NCI-H1436 (cell line): ENCODE measurements at places on chromosomes 12 and 14.

- DNase-seq = no peak
These were observed 449.9 kb upstream of the FLRT2 start for GRCh38 chr14:85079842-85080730.

- no peak for DNase-seq
These were observed 2.6 kb downstream of the DCN start for GRCh38 chr12:91179966-91180561.

DNA sequence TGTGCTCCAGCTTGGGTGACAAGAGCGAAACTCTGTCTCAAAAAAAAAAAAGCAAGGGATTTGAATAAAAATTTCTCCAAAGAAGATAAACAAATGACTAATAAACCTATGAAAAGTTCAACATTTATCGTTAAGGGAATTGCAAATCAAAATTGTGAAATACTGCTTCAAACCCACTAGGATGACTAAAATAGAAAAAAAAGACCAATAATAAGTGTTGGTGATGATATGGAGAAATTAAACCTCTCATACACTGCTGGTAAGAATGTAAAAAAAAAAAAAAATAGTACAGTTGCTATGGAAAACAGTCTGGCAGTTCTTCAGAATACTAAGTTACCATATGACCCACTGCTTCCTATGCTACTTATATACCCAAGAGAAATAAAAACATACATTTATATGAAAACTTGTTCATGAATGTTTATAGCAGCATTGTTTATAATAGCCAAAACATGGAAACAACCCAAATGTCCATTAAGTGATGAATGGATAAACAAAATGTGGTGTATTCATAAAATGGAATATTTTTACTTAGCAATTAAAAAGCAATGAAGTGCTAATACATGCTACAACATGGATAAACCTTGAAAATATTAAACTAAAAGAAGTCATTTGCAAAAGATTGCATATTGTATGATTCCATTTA, 39.4 kb upstream of the TMPRSS12 start:
- no peak for DNase-seq

- no peak for DNase-seq
These were observed 99.7 kb upstream of the SYT1 start for GRCh38 chr12:78764913-78765312.

DNA sequence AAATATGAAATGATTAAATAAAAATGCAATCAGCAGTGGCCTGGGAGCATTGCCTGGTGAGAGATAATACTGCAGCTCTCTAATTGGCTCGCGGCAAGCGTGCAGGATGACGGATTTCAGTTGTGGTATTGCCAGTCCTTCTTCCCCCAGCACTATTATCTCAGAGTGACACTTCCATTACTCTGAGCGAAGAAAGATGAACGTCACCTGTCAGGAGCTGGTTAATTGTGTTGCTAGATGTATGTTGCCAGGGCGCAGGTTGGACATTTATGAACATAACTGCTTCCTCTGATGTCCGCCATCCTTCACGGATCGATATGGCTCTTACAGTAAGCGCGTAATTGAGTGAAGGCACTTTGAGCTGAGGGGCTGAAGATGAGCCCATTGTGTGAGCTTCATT, 374.9 kb downstream of the PDZRN4 start:
- DNase-seq = no peak

- no peak for DNase-seq
These were observed 102.8 kb downstream of the PTPRB start for GRCh38 chr12:70534466-70534865.

- DNase-seq = no peak
These were observed 573.7 kb downstream of the ALG10 start for GRCh38 chr12:34595749-34596733.

DNA sequence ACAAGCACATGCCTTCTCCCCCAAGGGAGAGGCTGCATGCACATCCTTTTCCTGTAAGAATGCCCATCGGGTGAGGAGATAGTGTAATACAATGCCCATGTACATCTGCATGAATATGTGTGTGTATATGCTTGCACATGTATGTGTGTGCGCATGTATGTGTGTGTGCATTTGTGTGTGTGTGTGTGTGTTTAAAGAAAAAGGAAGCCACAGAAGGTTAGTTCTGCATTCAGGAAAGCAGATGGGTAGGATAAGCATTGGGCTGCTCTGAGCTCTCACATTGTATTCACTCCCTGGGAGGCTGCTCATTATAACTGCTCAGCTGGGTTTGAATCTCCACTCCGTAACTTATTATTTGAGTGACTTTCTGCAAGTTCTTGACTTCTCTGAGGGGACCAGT, 74.3 kb downstream of the GALNT8 start:
- no peak for DNase-seq

GRCh38 chr14:71070169-71070568, 162.9 kb downstream of the PCNX1 start:
- DNase-seq = no peak

DNA sequence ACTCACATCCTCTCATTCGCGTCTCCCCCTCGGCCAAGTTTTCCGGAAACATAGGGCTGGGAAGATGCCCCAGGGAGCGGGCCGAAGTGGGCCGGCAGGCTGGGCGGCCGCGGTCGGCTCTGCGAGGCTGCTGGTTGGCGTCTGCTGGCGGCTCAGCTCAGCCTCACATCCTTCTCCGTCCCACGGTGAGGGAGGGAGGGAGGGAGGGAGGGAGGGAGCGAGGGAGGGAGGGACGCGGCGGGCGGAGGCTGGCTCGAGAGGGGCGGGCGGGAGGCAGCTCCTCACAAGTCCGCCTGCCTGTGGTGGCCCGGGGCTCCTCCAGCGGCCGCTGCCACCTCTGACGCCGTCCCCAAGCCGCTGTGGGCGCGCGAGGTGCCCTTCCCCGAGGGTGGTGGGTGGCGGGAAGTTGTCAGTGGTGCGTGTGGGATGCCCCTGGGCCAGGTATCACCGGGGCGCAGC, 93.8 kb downstream of the RFLNA start:
- peak; percentile 69 for DNase-seq

- DNase-seq = no peak
These were observed 51.7 kb upstream of the FERMT2 start for GRCh38 chr14:53002576-53002975.

DNA sequence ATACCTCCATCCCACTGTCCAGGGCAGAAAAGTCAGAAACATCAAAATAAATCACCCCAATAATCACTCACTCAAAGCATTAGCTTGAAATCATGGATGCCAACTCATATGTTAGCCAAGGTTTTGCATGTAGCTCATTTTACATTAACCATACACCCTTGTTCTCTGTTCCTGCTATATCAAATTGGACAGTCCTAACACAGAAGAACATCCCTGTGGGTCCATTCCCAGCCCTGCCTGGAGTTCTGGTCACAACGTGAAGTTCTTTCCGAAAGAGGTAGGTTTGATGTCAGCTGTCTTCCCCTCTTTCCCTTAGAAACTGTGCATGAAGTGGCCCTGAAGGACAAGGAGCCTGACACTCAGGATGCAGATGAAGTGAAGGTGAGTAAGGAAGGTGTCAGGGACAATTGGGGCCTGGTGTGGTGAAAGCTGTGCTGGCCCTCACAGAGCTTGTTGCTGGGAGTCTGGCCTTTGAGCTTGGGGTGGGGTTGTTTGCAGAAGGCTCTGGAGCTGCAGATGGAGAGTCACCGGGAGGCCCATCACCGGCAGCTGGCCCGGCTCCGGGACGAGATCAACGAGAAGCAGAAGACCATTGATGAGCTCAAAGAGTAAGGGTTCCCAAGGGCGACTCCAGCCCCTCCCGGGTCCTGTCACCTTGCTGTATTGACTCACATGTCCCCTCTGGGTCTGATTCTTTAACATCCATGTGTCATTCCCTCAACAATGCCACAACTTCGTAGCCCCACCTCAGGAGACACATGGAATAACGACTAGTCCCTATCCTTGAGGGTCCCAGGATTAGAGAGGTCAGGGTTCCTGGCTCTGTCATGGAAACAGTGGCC, 15.0 kb upstream of the PIP4K2C start:
- DNase-seq = no peak

- no peak for DNase-seq
These were observed 42.1 kb upstream of the LIN7A start for GRCh38 chr12:80979816-80980215.

GRCh38 chr14:61898568-61898967, 136.3 kb downstream of the SNAPC1 start:
- no peak for DNase-seq

DNA sequence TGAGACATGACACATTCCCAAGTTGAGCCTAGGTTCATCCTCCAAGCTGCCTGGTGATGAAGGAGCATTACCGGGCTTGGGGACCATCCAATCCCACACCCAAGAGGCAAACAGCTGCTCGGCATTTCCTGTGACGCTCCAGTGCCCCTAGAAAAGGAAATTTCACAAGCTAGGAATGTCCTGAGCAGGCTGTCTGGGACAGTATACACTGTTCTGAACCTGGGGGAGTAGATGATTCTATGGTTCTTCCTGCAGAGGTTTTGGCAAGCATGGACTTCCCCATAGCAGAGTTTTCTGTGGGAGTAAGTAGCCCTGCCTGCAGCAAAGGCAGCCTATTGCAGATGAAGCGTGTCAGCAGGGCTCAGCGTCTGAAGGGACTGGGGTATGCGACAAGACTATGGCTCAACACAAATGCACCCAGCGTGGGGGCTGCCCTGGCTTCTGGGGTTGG, 47.4 kb upstream of the SRSF5 start:
- DNase-seq = no peak

DNA sequence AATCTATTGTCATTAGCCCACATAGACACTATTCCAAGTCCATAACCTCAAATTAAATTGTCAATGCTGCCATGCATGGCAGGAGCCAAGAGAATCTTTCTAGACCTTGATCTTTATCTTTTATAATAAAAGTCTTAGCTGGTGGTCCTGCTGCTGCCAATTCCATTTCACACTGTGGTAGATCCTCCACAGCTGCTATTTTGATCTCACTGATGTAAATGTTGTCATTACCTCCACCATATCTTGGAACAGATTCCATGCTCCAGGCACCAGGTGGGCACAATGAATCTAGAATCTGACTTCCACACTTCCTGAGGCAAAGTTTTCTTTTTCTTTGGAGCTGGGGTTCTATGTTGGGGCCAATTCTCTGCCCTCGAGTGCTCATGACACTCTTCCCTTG, 161.2 kb downstream of the TMTC3 start:
- no peak for DNase-seq

DNA sequence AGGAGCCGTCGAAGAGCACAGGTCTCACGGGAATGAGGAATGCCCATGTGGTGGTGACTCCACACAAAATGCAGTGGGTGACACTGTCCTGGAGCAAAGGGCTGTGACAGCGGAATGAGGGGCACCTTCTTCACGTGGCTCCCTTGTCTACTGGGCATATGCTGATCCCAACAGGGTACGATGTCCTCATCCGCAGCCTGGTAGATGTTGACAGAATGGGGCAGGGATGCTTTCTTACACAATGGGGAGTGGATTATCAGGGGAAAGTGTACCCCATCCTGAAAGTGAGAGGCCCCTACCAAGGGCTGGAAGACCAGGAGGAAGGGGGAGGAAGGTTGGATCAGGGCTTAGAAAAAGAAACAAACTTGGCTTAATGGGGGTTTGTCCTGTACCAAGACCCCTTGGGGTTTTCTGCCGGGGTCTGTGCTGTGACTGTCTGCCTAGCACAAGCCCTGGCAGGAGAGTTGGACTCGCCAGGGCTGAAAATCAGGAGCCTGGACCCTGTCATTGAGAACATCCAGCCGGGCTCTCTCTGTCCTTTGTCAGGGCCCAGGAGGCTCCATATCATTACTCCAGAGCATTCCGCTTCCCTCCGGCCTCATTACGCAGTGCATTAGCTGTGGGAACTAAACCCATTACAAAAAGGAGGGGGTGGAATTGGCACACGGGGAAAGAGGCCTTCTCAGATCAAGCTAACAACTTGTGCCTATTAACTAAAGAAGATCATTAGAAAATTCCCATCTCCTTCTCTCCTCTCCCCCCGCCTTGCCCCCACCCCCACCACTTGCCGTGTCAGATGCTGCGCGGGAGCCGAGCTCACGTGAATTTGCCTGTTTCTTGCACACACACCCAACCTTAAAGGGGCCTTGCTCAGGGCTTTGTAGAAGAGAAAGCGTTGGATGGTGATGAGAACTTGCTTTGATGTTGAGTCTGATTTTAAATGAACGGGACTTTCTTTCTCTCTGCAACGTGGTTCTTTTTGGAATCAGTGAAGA, 171.8 kb upstream of the PARP11 start:
- no peak for DNase-seq

DNA sequence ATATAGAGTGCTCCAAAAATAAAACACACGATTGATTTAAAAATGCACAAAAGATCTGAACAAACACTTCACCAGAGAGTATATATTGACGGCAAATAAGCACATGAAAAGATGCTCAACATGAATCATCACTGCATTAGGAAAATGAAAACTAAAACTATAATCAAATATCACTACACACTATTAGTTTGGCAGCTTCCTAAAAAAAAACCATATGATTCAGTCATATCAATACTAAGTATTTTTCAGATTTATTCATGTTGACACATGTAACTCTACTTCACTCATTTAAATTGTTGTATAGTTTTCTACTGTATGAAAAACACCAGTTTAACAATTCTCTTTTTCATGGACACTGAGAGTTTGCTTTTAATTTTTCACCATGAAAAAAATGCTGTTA, 41.6 kb downstream of the EXOC5 start:
- DNase-seq = no peak

DNA sequence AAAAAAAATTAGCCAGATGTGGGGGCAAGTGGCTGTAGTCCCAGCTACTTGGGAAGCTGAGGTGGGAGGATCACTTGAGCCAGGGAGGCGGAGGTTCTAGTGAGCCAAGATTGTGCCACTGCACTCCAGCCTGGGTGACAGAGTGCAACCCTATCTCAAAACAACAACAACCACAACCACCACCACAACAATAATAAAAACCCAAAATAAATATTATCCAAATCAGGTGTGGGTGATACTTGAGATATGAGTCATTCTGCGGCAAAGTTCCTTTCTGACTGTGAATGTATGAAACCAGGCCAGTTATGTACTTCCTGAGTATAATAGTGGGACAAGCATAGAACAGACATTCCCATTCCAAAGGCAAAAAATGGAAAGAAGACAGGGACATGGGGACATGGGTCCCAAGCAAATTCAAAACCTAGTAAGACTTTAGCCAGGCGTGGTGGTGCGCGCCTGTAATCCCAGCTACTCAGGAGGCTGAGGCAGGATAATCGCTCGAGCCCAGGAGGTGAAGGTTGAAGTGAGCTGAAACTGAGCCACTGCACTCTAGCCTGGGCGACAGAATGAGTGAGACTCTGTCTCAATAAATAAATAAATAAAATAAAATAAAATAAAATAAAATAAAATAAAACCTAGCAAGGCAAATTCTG, 9.7 kb upstream of the ERC1 start:
- no peak for DNase-seq

DNA sequence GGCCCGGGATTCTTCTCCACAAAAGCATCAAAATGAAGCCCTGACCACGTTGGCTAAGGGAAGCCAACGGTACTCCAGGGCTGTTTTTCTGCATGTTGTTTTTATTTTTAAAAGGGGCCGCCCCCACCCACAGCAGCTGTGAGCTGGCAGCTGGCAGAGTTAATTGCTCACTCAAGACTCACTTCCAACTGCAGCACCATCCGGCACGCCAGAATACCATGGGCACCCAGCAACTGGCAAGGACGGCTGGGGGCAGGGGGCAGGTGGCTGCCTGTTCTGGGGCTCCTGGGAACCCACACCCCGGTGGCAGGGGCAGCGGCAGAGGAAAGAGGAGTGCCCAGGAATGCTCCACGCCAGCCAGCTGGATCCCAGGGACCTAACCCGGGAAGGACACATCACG, 44.3 kb downstream of the NCOR2 start:
- DNase-seq = peak; percentile 58

GRCh38 chr14:72061718-72062117, 129.5 kb downstream of the RGS6 start:
- no peak for DNase-seq
